ENCODE measurements at places on chromosomes 12 and 14.

DNA sequence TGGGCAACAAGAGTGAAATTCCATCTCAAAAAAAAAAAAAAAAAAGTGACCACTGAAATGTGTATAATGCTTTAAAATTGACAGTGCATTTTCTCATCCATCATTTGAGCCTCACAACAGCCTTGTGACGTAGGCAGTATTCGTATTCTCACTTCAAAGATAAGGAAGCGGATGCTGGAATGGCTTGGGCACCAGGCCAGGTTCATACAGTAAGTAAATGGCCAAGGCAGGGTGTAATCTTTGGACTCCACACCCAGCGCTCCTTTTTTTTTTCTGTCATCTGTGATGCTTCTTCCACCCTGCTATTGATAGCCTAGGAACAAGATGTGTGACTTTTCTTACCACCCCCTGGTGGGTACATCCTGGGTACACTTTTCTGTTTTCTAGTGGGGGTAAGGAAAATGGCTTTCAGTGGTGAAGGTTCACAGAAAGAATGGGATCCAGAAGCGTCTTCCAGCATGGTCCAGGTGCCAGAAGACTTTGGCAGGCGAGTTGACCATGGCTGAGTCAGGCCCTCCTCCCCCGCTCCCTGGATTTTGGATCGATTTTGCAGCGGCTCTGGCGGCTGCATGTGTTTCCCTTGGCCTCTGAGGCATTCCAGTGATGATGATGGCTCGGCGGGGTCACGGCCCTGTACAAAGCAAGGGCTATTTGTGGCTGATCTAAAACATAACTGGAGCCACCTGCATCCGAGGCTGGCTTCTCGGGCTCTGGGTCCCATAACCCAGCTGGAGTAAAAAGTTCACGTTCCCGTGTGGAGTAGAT lies 110.6 kb downstream of the CACNA1C start:
- no peak for DNase-seq

GRCh38 chr12:130204541-130204953 lies 42.3 kb downstream of the FZD10 start:
- no peak for DNase-seq

- DNase-seq, result no peak
Observed at GRCh38 chr14:22506778-22507351, 82.2 kb downstream of the DAD1 start.

DNA sequence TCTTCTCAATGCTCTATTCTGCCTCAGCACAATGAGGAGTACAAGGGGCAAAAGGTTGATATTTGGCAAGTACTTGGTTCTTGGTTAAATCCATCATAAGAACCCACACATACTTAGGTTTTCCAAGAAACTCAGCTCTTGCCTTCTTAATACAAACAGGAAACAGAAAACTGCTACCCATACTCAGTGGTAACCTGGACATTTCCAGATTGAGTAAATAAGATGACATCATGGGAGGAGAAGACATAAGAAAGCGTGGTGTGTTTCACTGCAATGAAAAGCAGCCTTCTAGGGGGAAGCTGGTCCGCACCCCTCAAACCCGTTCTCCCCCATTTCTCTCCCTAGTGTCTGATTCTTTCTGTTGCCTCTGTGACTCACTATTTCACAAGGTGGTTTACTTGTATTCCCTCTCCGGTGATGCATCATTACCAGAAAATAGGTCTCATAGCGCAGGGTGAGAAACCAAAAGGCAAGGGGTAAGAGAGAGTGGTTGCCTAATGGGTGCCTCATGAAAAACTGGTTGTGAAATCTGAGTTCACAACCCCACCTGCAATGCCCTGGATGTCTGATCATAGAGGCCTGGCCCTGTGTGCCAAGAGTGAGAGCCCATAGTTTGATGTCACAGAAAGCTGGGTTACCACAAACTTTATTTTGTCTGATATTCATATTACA lies 326.5 kb upstream of the TBX3 start:
- no peak for DNase-seq

GRCh38 chr14:96225213-96225612 lies 20.6 kb downstream of the BDKRB2 start:
- DNase-seq, result no peak

DNA sequence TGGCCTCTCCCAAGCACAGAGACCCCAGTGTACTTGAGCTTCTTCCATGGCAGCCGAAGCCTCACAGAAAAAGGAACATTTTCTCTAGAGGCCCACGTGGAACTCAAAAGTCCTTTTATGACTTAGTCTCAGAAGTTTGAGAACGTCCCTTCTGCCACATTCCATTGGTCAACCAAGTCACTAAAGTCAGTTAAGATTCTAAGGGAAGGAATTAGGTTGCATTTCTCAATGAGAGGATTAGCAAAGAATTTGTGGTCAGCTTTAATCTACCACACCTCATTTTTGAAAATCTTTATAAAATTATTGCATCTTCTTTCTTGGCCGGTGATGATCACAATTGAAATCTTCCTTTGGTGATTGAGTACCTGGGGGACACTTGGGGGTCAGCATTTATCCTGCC lies 279.9 kb upstream of the TBX3 start:
- DNase-seq, result no peak

- DNase-seq, result no peak
Observed at GRCh38 chr14:57066463-57066862, 202.2 kb downstream of the EXOC5 start.

- no peak for DNase-seq
Observed at GRCh38 chr14:22977684-22978486, 4.5 kb downstream of the AJUBA start.

DNA sequence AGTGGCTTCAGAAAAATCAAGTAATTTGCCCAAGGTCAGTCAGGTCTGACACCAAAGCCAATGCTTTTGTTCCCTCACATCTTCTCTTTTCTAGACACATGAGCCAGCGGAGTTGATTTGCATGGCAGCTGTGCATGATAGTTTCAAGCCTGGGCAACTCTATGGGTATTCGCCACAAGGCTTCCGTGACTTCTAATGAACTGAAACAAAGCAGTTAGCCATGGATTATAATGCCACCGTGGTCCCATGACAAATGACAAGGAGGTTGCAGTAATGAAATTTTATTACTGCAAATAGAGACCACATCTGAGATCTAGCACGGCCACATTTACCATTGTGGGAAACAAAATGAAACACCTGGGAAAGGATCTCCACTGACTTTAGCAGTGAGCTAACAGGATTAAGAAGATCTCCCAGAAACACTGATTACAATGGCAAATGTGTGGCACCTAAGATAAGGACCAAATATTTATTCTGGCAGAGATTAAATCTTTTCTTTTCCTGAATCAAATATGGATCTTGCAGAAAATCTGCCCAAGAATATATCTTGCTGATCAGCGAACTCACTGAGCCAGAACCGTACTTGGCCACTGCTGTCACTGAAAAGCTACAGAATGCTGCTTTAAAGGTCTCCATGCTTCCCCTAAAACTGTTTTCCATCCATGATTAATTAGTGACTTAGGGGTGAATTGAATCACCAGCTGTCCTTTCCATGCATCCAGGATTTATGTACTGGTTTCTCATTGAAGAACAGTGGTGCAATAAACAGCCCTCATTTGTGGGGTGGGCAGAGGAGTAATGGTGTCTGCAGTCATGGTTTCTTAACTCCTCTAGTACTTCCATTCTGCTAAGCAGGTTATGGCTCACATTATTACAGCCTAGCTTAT lies 551.0 kb downstream of the DIO2 start:
- no peak for DNase-seq

DNA sequence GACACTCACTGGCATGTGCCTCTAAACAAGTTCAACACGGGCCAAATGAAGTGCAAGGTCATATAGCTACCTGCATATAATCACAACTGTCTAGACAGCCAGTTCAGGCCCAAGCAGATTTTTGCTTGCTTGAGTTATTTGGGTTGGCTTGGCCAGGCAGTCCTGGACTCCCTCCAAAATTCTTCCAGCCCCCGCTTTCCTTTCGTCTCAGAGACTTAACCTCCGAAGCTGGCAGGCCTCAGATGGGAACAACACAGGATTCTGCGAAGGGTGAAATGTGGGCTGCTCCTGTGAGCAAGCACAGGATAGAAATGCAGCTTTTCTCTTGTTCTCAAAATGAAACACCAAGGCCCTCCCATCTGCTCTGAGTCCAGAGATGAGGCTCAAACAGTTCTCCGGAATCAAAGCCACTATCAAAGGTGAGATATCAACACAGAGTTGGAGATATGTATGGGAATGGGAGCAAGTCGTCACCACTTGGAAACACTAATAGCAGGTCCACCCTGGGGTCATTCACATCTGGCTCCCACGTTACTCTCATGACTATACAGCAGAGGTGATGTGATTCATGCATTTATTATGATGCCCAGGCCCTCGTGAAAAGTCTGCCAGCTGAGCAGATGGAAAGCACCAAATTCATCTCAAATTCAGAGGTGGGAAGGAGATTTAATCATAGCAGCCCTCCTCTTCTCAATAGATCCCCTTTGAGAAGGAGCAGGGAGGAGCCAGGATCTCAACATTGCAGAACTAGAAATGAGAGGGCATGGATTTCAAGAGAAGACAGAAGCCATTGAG lies 389.8 kb downstream of the NUAK1 start:
- no peak for DNase-seq

DNA sequence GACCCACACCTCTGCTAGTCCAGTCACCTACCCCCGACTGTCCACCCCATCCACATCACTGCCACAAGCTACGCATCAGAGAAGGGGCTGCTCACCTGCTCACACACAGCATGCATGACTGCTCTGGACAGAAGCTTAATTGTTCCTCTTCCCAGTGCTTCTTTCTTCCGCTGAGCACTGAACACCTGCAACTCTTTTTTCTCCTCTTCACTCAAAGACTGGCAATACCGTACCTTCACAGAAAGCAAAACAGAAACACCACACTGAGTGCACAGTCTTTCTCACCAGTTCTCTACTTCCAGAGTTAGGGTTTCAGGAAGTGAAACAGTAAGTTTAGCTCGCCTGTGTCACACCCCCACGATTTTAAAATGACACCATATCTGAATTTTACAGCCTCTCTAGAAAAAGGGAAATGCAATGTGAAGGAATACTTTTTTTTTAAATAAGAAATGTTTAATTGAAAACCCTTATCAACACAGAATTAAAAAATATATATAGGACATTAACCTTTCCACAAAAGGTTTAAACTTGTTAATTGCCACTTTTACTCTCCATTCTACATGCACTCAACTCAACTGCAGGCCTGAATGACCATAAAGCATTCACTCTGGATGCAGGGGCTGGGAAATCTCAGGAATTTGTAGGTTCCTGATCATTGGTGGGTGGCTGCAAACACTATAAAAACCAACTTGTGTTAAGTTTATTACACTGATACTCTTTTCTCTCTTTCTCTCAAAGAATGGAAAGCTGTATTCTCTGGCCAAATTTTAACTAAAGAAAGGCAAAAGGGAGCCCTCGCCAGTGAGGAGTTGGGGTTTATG lies 120.0 kb downstream of the PRICKLE1 start:
- no peak for DNase-seq

- DNase-seq, result no peak
Observed at GRCh38 chr12:67241482-67241881, 27.7 kb upstream of the CAND1 start.

DNA sequence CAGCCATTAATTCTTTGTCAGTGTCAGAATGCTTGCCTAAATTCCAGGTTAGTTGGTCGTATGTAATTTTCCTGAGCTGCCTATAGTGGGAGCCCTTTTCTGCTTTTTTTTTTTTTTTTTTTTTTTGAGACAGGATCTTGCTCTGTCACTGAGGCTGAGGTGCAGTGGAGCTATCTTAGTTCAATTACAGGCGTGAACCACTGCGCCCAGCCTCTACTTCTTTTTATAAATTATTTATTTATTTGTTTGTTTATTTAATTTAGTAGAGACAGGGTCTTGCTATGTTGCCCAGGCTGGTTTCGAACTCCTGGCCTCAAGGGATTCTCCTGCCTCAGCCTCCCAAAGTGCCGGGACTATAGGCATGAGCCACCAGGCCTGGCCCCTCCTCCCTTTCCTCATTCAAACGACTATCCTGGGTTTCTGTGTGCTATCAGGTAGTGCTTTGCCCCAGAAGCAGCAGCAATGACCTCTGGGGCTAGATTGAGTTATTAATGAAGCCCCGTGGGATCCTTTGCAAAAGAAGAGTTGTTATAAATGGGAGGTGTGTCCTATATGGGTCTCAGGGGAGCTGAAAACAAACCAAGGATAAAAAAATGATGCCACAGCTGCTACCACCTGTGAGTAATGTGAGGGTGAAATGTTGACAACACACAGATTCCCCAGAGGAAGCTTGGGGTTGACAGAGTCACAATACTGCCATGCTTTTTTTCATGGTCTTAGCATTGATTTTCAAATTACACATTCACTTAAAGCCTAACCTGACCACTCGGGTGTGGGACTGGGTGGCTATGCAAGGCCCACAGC lies 34.6 kb upstream of the NFKBIA start:
- DNase-seq, result no peak

DNA sequence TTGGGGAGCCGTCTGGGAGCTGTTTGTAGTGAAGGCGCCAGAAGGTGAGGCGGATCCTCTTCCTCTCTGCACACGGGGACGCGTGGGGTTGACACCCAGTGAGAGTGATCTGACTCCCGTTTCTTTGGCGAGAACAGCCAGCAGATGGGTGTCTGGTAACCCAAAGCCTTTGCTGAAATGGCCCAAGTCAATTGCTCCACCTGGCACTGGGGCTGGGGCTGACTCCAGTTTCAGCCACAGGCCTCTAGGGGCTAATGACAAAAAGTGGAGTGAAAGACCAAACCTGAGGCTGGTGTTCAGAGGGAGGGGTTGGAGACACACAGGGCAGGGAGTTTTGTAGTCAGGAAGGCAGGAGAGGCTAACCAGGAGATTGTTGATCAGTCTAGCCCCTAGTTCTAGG lies 87.0 kb downstream of the FRMD6 start:
- DNase-seq, result no peak

DNA sequence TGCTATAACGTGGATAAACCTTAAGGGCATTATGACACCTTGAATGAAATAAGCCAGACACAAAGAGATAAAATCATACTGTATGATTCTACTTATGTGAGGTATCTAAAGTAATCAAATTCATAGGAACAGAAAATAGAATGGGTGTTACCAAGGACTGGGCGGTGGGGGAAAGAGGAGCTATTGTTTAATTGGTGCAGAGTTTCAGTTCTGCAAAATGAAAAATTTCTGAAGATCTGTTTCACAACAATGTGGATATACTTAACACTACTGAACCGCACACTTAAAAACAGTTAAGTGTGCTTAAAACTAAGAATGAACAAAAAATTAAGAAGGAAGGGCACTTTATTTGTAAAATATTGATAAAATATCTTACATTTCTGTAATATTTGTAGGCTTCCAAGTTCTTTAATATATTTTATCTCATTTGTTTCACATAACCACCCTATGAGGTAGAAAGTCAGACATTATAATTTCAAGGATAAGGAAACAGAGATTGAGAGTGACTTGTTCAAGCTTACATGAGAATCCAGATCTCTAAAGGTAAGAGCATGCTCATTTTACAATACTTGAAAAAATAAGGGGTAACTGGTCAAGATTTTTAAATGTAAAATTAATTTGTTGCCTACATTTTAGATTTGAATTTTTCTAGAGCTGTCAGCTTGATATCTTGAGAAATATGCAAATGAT lies 14.9 kb downstream of the LTA4H start:
- DNase-seq, result no peak

DNA sequence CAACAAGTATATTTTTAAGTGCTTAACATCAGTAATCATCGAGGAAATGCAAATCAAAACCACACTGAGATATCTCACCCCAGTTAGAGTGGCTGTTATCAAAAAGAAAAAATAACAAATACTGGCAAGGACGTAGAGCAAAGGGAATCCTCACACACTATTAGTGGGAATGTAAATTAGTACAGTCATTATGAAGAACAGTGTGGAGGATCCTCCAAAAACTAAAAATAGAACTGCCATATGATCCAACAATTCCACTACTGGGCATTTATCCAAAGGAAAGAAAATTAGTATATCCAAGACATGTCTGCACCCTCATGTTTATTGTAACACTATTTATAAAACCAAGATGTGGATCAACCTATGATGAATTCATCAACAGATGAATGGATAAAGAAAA lies 149.0 kb upstream of the PWP1 start:
- DNase-seq, result no peak

- no peak for DNase-seq
Observed at GRCh38 chr12:116922194-116922897, 11.6 kb downstream of the FBXW8 start.
